Activated CD4-positive, alpha-beta T cell treated with anti-CD3 and anti-CD28 coated beads for 4 hours (primary cell): ENCODE measurements at places on chromosomes 7 and 10.

DNA sequence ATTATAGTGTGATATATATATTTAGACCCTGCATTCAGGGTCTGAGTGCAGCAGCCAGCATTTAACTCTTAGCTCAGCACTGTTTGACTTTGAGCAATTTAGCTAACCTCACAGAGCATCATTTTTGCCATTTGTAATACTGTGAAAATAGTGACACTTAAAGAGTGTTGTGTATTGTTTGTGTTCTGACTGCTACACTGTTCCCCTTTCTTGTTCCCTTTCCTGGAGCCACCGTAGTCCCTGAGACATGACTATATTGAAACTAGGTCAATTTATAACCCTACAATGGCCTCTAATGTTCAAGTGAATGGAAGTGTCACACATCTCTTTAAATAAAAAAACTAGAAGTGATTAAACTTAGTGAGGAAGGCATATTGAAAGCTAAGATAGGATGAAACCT, 20.3 kb upstream of the CD36 start:
- no peak for DNase-seq

GRCh38 chr7:12907774-12908173, 220.3 kb downstream of the ARL4A start:
- no peak for DNase-seq

GRCh38 chr10:1329622-1330021, 273.4 kb downstream of the WDR37 start:
- DNase-seq, result no peak

- no peak for DNase-seq
Measured at GRCh38 chr7:105199386-105199785, 185.4 kb downstream of the KMT2E start.

GRCh38 chr7:55449205-55449991, 84.3 kb downstream of the LANCL2 start:
- no peak for DNase-seq

DNA sequence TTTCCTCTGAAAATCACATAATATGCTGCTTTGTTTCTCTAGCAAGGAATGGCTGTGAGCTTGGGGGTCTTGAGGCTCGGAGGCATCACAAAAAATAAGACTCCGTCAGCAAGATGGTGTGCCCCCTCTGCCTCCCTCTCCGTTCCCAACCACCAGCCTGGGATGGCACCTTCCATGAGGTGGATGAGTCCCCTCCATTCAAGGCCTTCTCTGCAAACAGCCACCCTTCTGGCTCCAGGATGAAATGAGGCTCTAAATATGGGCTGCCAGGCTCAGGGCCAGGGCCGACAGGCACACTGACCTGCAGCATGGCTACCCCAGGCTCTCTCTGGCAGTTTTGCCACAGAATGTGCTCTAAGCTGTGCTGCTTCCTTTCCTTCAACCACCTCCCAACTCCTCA, 521.5 kb downstream of the PTPRN2 start:
- no peak for DNase-seq

DNA sequence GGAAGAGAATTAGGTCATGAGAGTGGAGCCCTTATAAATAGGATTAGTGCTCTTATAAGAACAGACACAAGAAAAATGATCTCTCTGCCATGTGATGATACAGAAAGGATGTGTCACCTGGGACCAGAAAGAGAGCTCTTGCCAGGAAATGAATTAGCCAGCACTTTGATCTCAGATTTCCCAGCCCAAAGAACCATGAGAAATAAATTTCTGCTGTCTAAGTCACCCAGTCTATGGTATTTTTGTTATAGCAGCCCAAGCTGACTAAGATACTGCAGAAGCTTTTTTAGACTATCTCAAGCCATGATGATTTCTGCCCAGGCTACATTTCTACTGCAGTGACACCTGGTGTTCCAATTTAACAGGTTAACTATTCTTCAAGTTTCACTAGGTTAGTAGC, 84.8 kb downstream of the RSU1 start:
- DNase-seq, result no peak

DNA sequence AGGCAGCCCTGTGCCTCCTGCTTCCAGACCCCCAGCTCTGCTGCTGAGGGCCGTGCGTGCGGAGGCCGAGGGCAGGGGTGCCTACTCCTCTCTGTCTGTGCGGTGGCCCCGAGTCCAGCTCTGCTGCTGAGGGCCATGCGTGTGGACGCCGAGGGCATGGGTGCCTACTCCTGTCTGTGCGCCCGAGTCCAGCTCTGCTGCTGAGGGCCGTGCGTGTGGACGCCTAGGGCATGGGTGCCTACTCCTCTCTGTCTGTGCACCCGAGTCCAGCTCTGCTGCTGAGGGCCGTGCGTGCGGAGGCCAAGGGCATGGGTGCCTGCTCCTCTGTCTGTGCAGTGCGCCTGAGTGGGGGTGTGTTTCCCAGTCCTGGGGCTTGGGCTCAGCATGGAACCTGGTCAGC, 142.7 kb downstream of the ZMYND11 start:
- DNase-seq, result no peak

GRCh38 chr7:154674191-154674590, 328.7 kb downstream of the PAXIP1 start:
- DNase-seq, result no peak

DNA sequence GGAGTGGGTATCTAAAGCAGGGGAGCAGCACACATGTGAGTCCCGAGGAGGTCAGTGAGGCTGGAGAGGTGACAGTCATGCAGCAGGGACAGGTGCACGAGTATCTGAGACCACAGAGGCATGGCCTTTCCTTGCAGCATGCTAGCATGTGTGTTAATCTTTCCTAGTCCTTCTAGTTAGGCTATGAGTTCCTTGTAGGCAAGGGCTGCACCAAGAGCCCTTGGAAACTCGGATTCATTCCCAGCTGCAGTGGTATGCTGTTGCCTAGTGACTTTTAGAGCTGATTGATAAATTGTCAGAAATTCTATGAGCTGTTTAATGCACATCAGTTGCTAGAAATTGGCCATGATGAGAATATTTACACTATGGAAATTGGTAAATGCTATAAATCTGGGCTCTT, 132.0 kb downstream of the SORCS3 start:
- no peak for DNase-seq

DNA sequence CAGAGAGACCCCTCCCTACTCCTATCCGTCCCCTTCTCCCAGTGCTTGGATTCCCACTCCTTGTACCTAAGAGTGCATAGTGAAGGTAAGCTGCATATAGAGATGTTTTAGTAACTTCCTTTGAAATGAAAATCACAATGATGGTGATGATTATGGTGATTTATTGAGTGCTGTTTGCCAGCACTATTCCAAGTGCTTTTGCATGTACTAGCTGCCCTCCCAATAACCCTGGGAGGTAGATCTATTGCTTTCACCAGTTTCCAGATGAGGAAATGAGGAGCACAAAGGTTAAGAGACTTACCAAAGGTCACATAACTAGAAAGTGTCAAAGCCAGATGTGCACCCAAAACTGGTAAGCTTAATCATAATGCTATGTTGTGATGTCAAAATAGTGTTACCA, 80.4 kb upstream of the NEUROD6 start:
- DNase-seq, result no peak

- DNase-seq, result no peak
Measured at GRCh38 chr10:98217801-98218200, 50.2 kb downstream of the LOXL4 start.

DNA sequence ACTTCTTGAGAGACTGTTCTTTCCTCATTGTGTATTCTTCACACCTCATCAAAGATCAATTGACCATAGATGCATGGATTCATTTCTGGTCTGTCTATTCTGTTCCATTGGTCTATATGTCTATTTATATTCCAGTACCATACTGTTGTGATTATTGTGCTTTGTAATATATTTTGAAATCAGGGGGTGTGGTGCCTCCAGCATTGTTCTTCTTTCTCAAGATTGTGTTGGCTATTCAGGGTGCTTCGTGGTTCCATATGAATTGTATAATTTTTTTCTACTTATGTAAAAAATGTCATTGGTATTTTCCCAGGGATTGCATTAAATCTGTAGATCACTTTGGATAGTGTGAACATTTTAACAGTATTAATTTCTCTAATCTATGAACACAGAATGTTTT, 106.5 kb downstream of the EPC1 start:
- DNase-seq, result no peak

- no peak for DNase-seq
Measured at GRCh38 chr7:79610313-79610712, 156.8 kb upstream of the MAGI2 start.
